T-helper 2 cell (primary cell): ENCODE measurements at places on chromosomes 5 and 9.

GRCh38 chr9:19781240-19781639 lies 7.6 kb downstream of the SLC24A2 start:
- no peak for DNase-seq

GRCh38 chr5:132059043-132059695 lies 1.3 kb upstream of the IL3 start:
- peak; percentile 6 for DNase-seq

DNA sequence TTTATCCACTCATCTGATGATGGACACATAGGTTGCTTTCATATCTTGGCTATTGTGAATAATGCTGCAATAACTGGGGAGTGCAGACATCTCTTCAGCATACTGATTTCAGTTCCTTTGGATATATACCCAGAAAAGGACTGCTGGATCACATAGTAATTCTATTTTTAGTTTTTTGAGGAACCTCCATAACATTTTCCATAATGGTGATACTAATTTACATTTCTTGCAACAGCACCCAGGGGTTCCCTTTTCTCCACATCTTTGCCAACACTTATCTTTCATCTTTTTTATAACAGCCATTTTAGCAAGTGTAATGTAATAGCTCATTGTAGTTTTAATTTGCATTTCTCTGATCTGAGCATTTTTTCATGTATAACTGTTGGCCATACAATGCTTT lies 34.1 kb upstream of the NR4A3 start:
- no peak for DNase-seq

GRCh38 chr5:96335873-96336272 lies 97.2 kb downstream of the PCSK1 start:
- no peak for DNase-seq

- no peak for DNase-seq
These were observed 10.8 kb downstream of the SHC3 start for GRCh38 chr9:89167788-89168187.
